ENCODE measurements at places on chromosomes 11 and 22.

- DNase-seq = no peak
Measured at GRCh38 chr11:120747850-120748814, 236.6 kb downstream of the GRIK4 start.

GRCh38 chr11:100961633-100962032 is 168.0 kb downstream of the PGR start:
- no peak for DNase-seq

DNA sequence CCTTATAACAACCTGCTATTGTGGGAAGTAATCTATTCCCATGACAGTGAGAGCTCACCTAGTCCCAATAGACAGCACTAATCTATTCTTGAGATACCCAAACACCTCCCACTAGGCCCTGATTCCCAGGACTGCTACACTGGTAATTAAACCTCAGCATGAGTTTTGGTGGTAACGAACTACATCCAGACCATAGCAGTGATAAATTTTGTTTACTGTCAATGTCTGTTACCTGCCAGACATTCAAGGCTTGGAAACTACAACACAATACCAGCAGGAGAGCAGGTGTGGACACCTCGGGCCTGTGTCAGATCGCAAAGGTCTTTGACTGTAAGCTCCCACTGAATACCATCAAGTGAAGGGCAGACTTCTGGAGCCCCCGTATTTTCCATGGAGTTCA is 187.1 kb downstream of the ARHGAP42 start:
- DNase-seq = no peak

DNA sequence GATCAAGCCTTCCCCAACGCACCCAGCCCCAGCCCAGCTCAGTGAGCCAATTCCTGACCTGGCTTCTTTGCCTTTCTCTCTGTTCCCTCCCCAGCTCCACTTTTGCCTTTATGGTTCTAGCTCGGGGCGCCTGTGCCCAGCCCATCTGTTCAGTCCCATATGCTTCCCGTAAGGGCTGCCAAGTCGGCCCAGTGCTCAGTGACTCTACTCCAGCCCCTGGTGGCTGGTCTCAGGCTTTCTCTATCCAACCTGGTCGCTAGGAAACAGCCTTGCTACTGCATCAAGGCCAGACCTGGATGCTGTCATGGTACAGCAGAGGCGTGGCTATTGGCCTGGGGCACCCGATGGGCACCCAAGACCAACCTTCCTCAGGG is 178.0 kb downstream of the DSCAML1 start:
- no peak for DNase-seq

DNA sequence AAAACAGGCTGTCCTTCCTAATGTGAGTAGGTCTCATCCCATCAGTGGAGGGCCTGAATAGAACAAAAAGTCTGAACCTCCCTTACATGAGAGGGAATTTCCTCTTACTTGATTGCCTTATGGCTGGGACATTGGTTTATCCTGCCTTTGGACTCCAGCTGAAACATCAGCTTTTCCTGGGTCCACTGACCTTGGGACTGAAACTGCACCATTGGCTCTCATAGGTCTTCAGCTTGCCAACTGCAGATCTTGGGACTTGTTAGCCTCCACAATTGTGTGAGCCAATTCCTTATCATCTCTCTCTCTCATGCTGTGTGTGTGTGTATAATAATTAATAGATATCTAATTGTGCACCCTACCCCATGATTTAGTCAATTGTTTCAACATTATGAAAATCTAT is 375.3 kb upstream of the DDI1 start:
- no peak for DNase-seq

- DNase-seq = no peak
Measured at GRCh38 chr11:33476945-33477606, 219.9 kb downstream of the HIPK3 start.

DNA sequence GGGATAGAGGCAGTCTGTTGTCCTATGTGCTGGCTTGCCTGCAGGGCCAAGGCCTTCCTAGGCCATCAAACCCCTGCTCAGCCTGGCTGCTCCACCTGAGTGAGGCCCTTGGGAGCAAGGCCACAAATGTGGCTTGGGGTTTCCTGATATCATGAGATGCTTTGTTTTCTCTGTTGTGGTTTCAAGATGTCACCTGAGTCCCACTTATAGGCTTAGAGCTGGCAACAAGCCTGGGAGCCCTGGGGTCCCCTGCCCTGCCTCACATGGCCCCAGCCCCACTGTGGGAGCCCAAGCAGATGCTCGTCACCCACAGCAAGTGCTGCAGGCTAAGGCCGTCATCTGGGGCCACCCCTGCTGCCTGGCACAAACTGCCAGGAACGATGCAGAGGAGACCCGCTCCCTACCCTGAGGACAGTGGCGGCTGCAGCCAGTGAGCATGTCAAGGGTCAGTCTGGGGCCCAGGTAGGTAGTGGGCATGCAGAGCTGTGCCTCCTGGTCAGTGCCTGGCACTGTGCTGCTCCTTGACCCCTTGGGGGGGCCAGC is 75.4 kb upstream of the KCNQ1OT1 start:
- no peak for DNase-seq
